Amniotic stem cell (primary cell): ENCODE measurements at places on chromosomes 3 and 15.

GRCh38 chr3:152300029-152300731 is 31.5 kb downstream of the MBNL1 start:
- no peak for DNase-seq

DNA sequence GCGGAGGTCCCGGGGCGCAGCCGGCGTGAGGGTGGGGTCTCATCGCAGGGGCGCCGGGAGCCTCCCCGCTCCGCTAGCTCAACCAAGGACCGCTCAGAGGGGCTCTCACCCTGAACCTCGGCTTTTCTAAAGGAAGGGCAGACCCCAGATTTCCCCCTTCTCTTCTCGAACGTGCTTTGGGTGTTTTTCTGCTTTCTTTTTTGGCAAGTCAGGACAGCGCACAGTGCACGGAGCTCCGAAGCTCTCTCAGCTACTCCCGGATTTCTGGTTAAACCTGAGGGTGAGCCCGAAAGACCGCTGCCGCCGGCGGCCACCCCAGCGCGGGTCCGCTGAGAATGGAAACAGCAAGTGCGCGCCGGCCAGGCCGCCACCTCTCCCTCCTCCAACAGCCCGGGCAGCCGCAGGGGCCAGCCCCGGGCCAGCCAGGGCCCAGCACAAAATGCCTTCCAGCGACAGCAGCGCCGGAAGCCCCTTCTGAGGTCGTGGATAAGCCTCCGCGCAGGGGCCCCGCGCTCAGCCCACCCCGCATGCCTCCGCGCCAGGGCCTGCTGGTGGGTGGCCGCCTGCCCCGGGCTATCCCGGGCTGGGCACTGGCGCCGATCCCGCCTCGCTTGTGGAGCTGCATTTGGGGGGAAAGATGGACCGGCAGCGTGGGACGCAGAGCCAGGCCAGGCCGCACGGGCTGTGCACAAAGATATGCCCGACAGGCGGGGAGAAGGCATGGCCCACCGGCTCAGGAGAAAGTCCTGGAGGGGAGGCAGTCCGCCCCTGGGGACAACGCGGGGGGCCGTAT is 8.2 kb upstream of the OCA2 start:
- DNase-seq: no peak

DNA sequence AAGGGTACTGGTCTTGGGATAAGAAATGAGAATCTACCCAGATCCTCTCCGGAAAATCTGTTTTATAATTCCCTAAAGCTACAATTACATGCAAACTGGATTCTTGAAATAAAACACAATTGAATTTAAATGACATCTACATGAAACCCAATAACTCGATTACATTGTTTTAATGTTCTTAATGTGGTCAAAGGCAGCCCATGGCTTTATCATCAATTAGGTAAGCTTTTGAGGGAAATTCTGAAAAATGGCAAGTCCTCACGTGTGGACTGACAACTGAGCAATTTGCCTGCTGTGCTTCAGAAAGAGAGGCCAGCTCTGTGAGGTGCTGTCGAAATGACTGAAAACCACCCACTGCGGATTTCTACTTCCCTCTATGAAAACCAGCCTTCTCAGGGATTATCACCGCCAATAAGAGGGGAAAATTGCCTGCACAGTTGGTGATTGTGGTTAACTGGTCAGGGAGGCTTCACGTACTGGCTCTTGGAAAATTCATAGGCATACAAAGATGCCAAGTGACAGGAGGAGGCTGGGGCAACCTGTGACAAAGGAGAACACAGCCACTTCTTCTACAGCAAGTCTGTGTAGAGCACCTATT is 200.8 kb upstream of the SLCO3A1 start:
- no peak for DNase-seq

GRCh38 chr3:65526656-65527055 is 512.1 kb downstream of the MAGI1 start:
- DNase-seq: no peak

DNA sequence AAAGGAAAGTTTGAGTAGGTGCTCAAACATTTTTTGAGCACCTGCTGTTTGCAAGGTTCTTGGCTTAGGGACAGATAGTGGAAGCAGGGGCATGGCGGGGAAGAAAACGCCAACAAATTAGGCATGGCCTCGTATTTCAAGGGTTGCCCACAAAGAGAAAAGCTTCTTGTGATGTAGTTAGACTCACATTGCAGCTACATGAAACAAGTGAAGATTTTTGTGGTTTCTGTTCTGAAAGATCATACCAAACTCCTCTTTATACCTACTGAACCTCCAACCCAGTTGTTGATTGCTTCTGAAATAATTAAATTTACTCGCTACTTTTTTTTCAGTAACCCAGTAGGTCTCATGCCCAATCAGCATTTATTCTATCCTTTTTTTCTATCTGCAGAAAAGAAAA is 23.5 kb upstream of the RARB start:
- DNase-seq: no peak

DNA sequence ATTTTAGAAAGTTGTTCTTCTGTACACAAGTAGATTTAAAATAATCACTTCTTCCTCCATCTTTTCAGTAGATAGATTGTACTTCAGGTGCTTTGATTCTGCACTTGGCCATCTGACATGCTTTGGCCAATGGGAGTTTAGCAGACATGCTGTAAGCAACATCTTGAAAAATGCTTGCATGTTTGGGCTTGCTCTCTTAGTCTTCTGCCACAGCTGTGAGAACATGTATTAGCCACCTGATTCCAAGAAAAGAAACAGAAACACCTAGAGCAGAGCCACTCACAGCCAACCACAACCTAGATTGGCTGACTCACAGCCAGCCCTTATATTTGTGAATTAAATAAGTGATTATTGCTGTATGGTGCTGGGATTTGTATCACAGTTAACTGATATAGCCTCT is 70.2 kb upstream of the GADL1 start:
- no peak for DNase-seq

- no peak for DNase-seq
Observed at GRCh38 chr3:69490235-69490634, 104.3 kb upstream of the FRMD4B start.

GRCh38 chr3:112651071-112651470 is 10.1 kb upstream of the CCDC80 start:
- DNase-seq: no peak

DNA sequence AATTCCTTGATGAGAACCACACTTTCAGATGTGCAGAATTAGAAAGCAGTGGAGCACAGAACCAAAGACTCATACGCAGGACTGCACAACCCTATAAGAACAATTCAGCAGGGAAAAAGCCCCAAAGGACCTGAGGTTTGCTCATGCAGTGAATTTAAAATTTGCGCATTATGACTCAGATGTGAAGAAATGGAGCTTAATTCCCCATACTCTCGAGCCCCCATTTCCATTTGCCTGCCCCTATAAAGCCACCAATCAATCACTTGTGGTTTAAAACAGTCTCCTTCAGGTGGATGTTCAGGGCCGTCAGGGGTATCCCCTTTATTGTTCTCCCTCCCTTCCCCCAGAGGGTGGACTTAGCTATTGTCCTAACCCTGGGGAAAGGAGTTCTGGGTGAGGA is 221.2 kb downstream of the IGSF11 start:
- DNase-seq: no peak

GRCh38 chr15:90348456-90348855 is 3.6 kb upstream of the ZNF774 start:
- no peak for DNase-seq

DNA sequence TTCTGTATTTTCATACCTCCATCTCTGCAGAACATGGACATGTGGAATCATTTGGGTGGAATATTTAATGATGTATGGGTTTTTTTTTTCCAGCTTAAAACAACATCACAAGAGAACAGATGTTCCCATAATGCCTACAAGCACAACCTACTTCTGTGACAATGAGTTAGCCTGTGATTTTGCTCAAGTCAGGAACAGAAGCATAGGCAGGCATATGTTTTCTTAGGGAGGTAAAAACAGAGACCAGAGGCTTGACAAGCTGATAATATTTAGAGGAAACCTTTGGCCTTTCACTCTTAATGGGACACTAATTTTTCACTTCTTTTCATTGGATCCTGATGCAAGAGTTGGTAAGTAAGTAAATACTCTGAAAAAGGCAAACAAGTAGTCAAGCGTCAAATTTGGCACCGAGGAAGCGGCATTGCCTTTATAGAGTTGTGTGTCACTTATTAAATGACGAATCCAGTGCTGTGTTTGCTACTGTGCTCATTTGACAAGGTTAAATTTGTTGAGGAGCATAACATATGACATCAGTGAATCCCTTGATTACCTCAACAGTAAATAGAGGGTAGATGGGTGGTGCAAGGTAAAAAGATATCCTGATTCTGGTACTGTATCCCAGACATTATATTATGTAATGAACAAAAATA is 66.7 kb upstream of the RBMS3 start:
- no peak for DNase-seq

- DNase-seq: no peak
Observed at GRCh38 chr3:109432833-109433232, 95.5 kb upstream of the DPPA4 start.

DNA sequence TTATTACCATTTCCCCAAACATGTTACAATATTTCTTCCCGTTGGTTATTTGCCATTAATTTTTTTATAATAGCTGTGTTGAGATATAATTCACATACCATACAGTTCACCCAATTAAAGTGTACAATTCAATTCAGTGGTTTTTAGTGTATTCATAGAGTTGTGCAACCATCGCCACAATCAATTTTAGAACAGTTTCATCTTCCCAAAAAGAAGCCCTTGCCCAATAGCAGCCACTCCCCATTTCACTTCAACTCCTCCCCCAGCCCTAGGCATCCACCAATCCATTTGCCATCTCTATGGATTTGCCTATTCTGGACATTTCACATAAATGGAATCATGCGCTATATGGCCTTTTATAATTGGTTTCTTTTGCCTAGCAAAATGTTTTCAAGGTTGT is 225.1 kb downstream of the EPHB1 start:
- DNase-seq: no peak

DNA sequence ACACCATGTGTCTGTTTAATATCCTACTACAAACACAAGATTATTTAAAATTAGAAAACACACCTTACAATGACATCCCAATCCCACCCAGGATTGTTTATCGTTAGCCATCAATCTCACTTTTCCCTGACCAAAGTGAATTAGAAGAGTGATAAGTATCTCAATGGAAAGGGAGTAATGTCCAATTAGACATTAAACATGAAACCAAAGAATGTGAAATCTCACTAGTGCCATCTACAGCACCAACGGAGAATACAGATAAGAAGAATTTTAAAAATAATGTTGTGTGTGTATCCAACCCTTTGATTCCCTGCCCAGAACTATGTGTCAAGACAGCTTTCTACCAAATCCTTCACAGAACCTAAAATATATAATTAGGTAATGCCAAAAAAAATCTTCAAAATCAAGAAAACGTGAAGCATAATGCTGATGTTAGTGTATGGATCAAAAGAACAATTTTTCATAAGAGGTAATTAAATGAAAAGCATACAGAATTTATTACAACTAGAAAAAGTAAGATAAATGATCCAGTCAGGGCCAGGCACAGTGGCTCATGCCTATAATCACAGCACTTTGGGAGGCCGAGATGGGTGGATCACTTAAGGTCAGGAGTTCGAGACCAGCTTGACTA is 64.2 kb downstream of the SCAPER start:
- no peak for DNase-seq

GRCh38 chr15:88842156-88842555 is 38.9 kb downstream of the ACAN start:
- DNase-seq: no peak

DNA sequence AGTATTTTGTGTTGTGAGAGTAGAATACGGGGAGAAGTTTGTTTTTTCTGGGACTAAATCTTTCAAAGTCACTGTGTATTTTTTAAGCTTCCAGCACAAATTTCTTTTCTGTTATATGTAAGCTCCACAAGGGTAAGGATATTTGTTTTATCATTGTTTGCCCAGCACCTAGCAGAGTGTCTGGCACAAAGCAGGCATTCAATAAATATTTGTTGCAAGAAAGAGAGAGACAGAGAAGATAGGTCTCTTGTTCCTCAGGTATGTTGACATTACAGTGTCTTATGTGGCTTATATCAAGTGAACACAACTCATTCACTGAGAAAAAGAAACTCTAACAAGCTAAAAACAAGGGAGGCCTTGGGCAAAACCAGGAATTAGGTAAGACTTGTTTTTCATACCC is 26.6 kb upstream of the FNDC3B start:
- no peak for DNase-seq

GRCh38 chr3:196159952-196160804 is 51.0 kb downstream of the ZDHHC19 start:
- DNase-seq: peak; percentile 25
